ENCODE measurements at places on chromosomes 6 and 20.
A peak's percentile ranks its signal among the peaks of the same experiment; 100 is the strongest.

- no peak for DNase-seq
These were observed 2.2 kb upstream of the OSER1 start for GRCh38 chr20:44212792-44213191.

DNA sequence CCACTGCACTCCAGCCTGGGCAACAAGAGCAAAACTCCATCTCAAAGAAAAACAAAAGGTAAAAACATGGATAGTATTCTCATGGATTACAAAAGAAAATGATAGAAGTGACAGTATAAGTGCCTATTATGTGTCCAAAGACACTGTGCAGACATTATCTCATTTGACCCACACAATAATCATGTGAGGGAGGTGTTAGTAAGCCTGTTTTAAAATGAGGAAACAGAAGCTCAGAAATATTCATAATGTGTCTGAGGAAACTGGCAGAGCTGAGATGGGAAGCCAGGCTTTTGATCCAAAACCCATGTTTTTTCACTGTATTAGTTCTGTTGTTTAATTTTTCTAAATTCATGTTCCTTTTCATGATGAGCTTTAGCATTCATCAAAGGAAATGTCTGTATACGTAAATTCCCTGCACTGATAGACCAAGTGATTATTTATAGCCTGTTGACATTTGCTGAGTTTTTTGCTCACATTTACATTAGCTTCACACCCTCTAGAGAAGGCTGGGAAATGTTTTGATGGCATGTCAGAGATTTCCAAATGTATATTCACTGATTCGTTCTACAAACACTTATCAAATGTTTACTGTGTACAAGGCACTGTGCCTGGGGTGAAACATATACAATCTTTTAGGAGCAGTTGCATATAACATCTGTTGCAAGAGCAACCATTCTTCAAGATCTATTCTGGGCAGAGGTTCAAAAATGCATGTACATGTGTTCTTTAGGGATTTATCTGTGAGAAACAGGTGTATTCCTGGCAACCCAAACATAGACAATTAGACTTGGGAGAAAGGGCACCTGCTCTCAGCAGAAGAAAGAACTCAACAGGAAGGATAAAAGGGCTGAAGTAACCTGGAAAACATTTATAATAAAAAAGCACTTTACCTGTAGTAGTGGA lies 331.5 kb downstream of the SAMD5 start:
- DNase-seq, result no peak

GRCh38 chr6:52548353-52548713 lies 28.5 kb downstream of the TRAM2 start:
- DNase-seq, result no peak

- peak; percentile 50 for DNase-seq
These were observed 35.5 kb downstream of the DHX35 start for GRCh38 chr20:38997622-38998021.

Data from activated T-cell treated with anti-CD3 and anti-CD28 coated beads for 24 hours (primary cell).